ENCODE measurements at places on chromosomes 13 and 19.
A peak's percentile ranks its signal among the peaks of the same experiment; 100 is the strongest.

- DNase-seq, result no peak
Observed at GRCh38 chr19:41565379-41565720, 10.6 kb upstream of the CEACAM21 start.

DNA sequence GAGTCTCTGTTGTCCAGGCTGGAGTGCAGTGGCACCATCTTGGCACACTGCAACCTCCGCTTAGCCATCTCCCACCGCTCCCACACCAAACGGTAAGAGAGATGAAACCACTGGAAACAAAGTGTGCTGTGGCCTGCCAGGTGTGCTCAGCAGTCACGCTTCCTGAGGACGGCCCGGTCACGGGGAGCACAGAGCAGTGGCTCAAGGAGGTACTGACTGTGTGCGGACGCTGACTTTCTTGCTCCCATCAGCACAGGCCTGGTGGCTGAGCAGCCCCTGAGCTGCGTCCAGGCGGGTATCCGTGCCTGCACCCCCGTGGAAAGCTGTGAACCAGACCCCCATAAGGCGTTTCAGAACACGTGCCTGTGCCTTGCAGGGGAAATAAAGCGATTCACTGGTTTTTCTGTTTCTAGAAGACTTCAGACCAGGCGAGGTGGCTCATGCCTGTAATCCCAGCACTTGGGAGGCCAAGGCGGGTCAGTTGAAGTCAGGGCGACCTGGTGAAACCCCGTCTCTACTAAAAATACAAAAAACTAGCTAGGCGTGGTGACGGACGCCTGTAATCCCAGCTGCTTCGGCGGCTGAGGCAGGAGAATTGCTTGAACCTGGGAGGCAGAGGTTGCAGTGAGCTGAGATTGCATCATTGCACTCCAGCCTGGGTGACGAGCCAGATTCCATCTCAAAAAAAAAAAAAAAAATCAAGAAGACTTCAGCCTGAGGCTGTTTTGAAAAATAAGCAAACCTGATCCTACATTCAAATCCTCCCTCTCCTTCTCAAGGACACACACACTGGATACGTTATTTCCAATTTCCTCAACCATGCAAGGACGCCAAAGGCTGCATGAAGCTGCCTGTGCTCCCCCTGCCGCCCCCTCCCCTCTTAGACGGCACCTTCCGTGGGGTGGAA is 25.5 kb downstream of the ADPRHL1 start:
- no peak for DNase-seq

DNA sequence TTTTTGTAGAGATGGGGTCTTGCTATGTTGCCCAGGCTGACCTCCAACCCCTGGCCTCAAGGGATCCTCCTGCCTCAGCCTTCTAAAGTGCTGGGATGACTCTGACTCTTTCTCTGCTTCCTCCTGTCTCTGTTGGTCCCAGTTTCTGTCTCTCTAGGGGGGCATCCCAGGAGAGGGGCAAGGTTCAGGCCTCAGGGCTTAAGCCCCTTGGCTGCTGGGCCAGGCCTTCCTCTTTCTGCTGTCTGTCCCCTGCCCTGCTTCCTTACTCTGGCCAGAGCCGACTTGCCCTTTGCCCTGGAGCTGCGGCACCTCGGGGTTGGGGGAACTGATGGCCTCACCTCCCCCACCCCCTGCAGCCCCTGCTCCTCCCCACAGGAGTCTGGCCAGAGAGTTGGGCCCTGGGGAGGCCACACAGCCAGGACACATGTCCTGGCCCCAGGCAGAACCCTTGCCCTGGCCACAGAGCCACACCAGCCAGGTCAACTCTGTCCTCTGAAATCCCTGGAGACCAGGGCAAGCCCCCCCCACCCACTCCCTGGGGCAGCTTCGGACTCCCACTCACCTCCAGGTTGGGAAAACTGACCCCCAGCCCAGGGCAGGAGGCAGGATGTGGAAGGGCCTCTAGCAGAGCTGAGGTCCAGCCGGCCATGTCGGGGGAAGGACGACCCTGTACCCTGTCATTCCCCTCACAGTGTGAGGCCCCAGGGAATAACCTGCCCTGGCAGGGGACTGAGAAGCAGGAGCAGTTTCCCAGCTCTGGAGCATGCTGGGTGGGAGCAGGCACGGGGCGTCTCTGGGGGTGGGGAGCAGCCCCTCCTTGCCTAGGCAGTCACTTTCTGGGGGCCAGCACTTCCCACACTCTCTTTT is 23.7 kb downstream of the CEBPA start:
- DNase-seq, result no peak

GRCh38 chr19:30890033-30890432 is 459.2 kb downstream of the TSHZ3 start:
- DNase-seq, result no peak

DNA sequence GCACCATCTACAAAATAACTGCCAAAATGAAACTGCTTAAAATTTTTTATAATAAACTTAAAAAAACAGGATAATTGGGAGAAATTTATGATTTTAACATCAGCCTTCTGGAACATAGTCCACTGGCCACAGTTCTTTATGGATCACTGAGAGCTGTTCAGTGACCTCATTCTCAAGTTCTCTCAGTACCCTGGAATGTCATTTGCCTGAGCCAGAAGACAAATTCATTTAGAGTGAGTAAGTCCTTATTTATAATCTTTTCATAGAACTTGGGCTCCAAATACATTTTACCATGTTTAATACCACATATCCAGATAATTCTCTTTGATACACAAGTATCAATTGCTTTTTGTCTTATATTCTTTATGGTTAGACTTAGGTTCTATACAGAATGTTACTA is 87.6 kb downstream of the CAB39L start:
- no peak for DNase-seq

DNA sequence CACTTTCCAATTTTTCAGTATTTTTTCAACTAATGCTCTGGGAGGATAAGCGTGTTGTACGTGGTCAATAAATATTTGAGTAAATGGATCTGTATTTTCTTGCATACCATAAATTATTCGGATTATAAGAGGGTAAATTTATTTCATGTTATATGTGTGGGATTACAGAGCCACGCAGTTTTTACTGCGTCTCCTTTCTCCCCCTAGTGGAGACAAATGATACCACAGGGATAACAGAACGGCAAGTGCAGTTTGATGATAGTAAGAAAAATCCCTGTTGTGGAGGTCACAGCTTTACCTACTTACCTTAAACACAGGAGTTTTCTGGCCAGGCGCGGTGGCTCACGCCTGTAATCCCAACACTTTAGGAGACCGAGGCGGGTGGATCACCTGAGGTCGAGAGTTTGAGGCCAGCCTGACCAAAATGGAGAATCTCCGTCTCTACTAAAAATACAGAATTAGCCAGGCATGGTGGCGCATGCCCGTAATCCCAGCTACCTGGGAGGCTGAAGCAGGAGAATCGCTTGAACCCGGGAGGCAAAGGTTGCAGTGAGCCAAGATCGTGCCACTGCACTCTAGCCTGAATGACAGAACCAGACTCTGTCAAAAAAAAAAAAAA is 16.8 kb downstream of the MBD3L2B start:
- DNase-seq, result no peak

DNA sequence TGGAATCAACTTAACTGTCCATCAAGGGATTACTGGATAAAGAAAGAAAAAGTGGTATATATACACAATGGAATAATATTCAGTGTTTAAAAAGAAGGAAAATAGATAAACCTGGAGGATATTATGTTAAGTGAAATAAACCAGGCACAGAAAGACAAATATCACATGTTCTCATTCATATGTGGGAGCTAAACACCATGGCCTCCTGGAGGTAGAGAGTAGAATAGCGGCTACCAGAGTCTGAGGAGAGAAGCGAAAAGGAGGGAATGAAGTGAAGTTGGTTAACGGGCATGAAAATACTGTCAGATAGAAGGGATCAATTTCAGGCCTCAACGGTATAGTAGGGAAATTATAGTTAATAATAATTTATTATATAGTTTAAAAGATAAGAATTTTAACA is 147.5 kb upstream of the OBI1 start:
- DNase-seq, result no peak

GRCh38 chr13:33349288-33349985 is 63.9 kb upstream of the STARD13 start:
- no peak for DNase-seq

DNA sequence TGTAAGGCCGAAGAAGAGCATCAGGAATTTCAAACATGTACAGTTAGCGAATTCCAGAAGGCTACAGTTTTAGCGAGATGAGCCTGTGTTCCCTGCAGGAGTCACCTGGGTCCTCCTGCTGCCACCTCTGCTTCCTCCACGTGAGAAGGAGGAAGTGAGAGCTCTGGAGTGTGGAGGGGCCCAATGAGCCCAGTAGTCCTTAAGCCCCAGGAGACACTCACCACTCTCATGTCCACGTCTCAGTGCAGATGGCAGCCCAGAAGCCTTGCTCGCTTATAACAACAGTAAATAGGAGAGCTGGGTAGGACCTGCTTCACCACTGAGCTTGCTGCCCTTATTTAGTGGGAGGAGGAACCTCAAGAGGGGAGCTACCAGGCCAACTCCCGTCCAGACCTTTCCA is 44.3 kb downstream of the SERP2 start:
- DNase-seq, result no peak

DNA sequence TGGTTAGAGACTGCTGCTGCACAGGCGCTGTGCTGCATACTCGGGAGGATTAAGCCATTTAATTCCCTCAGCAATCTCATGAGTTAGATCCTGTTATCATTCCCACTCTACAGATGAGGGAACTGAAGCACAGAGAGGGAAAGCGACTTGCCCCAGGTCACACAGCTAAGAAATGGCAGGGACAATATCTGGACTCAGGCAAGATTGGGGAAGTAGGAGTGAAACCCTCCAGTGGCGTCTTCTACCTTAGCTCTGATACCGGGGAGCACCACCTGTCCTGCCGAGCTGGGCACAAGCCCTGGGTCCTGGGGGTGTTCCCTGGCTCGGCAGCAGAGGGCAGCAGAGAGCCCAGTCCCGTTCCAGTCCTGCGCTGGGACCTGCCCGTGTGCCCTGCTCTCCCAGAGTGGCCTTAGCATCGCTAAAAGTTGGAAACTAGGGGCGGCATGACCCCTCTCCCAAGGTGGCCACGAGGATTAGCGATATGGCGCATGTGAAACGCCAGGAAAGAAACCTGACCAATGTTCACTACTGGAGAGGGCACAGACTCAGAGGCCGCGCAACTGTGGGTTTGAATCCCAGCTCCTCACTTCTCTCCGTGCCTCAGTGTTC is 20.5 kb downstream of the CYTH2 start:
- DNase-seq, result peak; percentile 85

GRCh38 chr19:38726761-38727301 is 17.4 kb downstream of the CAPN12 start:
- no peak for DNase-seq

Measured in activated T-cell treated with anti-CD3 and anti-CD28 coated beads for 48 hours (primary cell).